ENCODE measurements at places on chromosomes 11 and 22. TPM values are rescaled to one million over a fixed set of nuclear protein-coding genes. Genes with fewer than 3 reads are reported as not detected.
A peak's percentile ranks its signal among the peaks of the same experiment; 100 is the strongest.

DNA sequence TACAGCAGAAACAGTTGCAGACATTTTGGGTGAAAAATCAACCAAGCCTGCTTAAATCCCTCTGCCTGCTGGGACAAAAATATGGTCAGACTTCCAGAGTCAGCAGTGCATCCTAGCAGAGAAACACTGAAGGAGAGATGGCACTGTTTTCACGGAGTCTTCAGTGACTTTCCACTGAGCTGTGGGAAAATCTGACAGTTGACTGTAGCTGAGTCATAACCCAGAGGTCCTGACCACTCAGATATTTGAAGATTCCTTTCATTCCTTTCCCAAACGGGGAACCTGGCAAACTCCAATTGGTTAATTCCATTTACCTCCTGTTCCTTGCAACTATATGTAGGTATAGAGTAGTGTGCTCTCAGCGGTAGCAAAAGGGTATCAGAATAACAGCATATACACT, 20.9 kb upstream of the UPB1 start:
- DNase-seq: no peak

GRCh38 chr11:65640483-65641296, 2.8 kb downstream of the SIPA1 start:
- DNase-seq: no peak

Gene CDC42BPG
- total RNA-seq: 11.6 TPM

Gene NEU3
- 25.9 TPM for total RNA-seq

DNA sequence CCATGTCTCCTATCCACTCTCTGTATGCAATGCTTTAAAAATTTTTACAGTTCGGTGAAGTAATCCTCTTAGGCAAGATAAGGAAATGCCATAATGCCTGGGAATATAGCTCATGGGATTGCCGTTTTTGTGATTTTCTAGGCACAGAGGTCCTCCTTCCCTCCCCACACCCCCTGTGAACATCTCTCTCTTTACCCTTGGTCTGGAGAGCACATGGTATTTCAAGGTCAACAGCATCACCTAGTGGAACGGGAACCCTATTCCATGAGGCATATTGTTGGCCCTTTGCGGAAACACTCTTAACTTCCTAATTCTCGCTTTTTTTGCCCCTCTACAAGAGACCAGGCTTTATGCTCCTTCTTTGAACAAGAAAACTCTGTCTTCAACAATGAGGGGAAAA, 8.8 kb downstream of the NXPE4 start:
- peak; percentile 64 for DNase-seq

DNA sequence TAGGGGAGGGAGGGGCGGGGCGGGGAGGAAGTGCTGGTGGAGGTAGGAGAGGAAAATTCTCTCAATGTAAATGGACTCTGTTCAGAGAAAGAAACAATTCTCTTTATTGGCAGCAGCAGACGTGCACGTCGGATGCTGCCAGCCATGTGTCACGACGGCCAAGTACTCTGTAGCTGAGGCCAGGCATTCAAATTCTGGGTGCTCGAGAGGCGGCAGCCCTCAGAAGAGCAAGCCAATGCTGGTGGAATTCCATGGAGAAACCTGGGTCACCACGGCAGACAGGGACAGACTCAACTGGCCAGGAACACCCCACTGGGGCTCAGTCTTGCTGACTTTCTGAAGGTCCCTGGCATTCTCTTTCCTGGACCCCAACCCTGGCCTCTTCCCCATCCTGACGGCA, 90.8 kb downstream of the ABTB2 start:
- DNase-seq: no peak

GRCh38 chr22:49476176-49476575, 351.5 kb downstream of the BRD1 start:
- no peak for DNase-seq

Gene LGR4
- total RNA-seq: 99.6 TPM

DNA sequence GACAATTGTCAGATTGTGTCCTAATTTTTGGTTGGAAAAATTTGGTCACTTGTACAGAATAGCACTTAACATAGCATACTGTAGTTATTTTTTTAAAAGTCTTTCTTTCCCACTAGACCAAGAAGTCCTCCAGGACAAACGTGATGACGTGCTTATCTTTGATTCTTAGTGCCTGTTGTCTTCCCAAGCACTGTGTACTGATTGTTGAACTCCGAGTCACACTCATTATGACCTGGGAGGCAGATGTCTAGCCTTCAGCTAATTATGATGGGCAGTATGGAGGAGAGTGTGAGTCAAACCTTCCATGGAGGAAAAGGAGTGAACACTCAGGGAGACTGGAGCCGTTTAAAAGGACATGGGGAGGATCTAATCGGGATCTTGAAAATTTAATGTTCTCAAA, 119.8 kb downstream of the SPON1 start:
- no peak for DNase-seq

- no peak for DNase-seq
These were observed 10.7 kb downstream of the RTN4R start for GRCh38 chr22:20257212-20258020.
